ENCODE measurements at places on chromosomes 2 and 18.

DNA sequence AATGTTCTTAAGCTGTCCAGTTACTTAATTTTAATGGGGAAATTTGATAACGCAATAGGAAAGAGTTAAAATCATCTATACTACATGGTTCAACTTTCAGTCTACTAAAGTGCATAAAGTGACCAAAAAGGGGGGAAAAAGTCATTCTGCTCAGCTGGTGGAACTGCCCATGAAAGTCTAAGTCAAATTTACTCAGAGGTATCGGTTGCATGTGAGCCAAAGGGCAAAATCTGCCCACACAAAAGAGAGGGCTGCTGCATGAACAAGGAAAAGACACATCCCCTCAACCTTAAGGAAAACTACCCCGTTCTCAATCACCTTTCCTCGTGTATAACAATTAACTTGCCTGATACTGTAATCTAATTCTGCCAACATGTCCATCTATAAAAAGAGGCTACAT is 126.1 kb downstream of the TCF4 start:
- no peak for DNase-seq

DNA sequence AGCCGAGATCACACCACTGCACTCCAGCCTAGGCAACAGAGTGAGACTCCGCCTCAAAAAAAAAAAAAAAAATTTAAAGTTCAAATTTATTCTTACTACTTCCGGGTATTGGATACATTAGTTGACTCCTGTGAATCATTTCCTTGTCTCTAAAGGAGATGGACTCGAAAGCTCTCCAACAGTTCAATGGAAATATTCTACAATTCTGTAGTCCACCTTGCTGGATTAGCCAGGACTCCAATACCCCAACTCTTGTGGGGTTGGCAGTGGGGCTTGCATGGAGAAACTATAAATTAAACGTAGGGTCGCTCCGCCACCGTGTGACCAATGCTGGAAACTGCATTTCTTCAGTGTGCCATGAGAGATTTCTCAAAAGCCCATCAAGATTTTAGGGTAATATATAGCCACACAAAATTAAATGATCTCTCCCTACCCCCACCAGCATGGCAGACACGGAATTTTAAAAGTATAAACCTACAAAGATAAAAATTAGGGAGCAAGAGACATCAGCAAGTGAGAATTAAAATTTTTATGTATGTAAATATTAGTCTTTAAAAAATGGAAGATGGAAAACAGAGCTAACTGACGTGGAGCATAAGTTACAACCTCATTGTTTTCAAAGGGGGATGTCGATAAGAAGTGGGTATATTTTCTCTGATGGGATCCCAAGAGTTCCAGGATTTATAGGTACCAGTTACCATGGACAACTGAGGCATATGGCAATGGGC is 27.8 kb upstream of the GAREM2 start:
- DNase-seq: peak; percentile 55

- no peak for DNase-seq
These were observed 136.4 kb downstream of the TPGS2 start for GRCh38 chr18:36692371-36692770.

DNA sequence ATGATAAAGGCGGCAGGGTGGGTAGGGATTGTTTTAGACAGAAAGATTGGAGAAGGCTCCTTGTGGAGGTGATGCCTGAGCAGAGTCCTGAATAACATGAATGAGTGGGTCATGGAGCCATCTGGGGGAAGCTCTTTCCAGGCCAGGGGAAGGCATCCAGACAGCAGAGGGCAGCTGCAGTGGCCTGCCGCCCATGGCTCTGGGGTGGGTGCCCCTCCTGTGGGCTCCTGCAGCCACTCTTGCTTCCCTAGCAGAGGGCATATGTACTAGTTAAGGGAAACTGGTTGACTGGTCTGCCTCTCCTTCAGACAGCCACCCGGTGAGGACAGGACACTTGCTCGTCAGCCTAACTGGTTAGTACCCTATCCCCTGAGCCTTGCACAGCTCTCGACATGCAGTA is 46.5 kb upstream of the SLC1A4 start:
- no peak for DNase-seq

DNA sequence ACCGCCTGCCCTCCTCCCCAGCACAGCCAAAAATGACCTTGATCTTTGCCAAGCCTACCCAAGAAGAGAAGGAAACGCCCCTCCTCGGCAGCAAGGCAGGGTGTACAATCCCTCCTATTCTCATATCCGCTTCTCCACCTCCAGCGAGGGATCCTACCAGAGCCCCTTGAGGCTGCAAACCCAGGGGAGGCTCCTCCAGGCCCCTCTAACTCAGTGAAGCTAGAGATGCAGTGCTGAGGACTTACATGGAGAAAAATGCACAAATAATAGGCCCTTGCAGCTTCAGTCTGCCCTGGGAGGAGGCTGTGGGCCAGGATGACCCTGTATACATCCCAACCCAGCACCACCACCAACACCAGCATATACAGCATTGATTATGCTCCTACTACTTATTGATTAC is 46.9 kb upstream of the POMC start:
- DNase-seq: no peak

- DNase-seq: peak; percentile 3
These were observed 52.0 kb downstream of the KIF5C start for GRCh38 chr2:148926981-148927401.

- DNase-seq: no peak
These were observed 178.8 kb upstream of the ST6GAL2 start for GRCh38 chr2:107064750-107065149.

DNA sequence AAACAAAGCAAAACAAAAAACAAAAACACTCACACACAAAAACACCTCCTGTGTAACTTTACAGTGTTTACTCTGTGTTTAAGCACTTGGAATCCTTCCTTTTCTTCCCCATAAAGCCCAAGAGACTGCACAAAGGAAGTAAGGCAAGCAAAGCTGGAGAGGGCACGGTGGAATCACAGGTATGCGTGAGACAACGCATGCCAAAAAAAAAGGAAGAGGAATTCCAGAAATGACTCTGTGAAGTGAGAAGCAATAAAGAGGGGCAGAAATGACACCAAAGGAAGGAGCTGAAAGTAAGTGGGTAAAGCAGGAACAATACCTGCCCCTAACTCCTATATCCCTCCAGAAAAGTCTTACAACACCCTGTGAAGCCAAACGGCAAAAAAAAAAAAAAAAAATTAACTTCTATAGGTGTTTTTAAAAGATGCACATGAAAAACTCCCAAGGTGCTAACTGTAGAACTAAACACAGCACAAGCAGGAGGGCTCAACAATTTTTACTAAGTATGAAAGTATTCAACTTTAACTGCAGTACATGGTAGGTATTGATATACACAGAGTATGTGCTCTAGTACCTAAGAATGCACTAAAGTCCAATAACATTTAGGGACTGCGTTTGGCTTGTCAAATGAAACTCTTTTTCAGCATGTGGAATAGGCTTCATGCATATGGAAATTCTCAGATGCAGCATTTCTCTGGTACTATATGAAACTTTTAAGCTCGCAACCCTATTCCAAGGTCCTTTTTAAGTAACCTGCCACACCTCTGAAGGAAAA is 9.1 kb downstream of the RND3 start:
- no peak for DNase-seq

GRCh38 chr2:105102963-105103421 is 65.1 kb downstream of the MRPS9 start:
- no peak for DNase-seq

GRCh38 chr2:174153757-174154680 is 94.3 kb downstream of the OLA1 start:
- no peak for DNase-seq

GRCh38 chr2:19885791-19886190 is 16.0 kb downstream of the TTC32 start:
- DNase-seq: no peak

DNA sequence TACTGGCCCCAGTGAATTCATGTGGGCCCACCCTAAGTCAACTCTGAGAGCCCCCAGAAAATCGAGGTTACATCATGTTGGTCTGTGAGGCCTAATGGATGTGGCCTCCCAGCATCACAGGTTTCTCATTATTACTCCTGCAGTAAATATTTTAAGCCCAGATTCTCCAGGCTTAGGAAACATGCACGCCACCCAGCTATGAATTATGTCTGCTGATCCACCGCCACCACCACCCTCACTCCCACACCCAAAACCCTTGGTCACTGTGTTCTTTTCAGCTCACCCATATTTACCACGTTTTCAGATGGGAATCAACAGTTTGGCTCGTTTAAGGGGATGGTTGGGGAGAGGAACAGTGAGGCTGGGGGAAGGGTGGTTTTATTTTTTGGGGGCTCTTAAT is 128.6 kb downstream of the NCK2 start:
- no peak for DNase-seq

DNA sequence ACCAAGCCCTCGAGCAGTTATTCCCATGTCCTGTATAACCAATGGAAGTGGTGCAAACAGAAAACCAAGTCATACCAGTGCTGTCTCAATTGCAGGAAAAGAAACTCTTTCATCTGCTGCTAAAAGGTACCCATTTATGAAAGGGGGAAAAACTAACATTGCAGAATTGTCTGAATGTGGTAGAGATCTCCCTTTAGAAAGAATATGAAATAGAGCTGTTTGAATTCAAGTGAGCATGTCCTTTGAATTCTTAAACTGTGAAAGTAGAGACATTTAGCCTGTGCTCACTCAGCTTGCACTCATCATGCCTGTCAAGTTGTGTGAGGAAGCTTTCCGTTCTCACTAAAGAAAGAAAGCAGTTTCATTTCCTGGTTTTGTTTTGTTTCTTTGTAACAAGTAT is 87.4 kb downstream of the EML4 start:
- DNase-seq: no peak

- no peak for DNase-seq
These were observed 138.9 kb upstream of the ASB18 start for GRCh38 chr2:236403125-236403524.
